Right lobe of liver (tissue), 6 donors: ENCODE measurements at places on chromosomes 3 and 15. TPM values are rescaled to one million over a fixed set of nuclear protein-coding genes. Genes with fewer than 3 reads are reported as not detected.

The SLC2A2 gene
- total RNA-seq = 162 TPM

The ZBTB47 gene
- 5.7 TPM for total RNA-seq

The CDHR4 gene
- not detected for total RNA-seq

The CP gene
- total RNA-seq = 1,589 TPM

The SPTSSB gene
- total RNA-seq = not detected

The TGM4 gene
- total RNA-seq = not detected

The TGM5 gene
- not detected for total RNA-seq

The ZPLD1 gene
- 0.07 TPM for total RNA-seq

The THRB gene
- 16.5 TPM for total RNA-seq

The OXTR gene
- total RNA-seq = 0.27 TPM

The PLA1A gene
- total RNA-seq = 15.2 TPM

The VEPH1 gene
- total RNA-seq = 0.51 TPM

The GOLGA6D gene
- 0.18 TPM for total RNA-seq

The MYZAP gene
- not detected for total RNA-seq

The SLC22A14 gene
- total RNA-seq = not detected

The ZMYND10 gene
- 0.50 TPM for total RNA-seq

The C3orf85 gene
- 3.3 TPM for total RNA-seq

The GANC gene
- 19.4 TPM for total RNA-seq

The LMOD3 gene
- 0.07 TPM for total RNA-seq

The PTH1R gene
- total RNA-seq = 19.2 TPM

The RAB5A gene
- 37.4 TPM for total RNA-seq

The FAM81A gene
- total RNA-seq = not detected

The FANCD2OS gene
- total RNA-seq = not detected

The DAZL gene
- total RNA-seq = not detected

The TMCO5A gene
- not detected for total RNA-seq

The OXSR1 gene
- total RNA-seq = 13.2 TPM

The CD200R1L gene
- total RNA-seq = not detected

The ATP11B gene
- 25.1 TPM for total RNA-seq

The TTC21A gene
- 2.1 TPM for total RNA-seq

The ALDH1A3 gene
- 6.8 TPM for total RNA-seq

The AHSG gene
- 1,905 TPM for total RNA-seq

The RARRES1 gene
- total RNA-seq = 8.1 TPM

The PIGX gene
- 12.5 TPM for total RNA-seq

The SEMA6D gene
- total RNA-seq = 0.74 TPM

The SIDT1 gene
- 0.25 TPM for total RNA-seq

The B4GALT4 gene
- 9.4 TPM for total RNA-seq

The INSYN1 gene
- 0.33 TPM for total RNA-seq

The HDAC11 gene
- total RNA-seq = 5.2 TPM

The CPNE9 gene
- not detected for total RNA-seq

The TMEM212 gene
- total RNA-seq = not detected

The CYP1A1 gene
- 1.4 TPM for total RNA-seq

The STRIT1 gene
- not detected for total RNA-seq

The ATP8B4 gene
- 6.1 TPM for total RNA-seq

The SSUH2 gene
- total RNA-seq = 1.1 TPM

The RYK gene
- total RNA-seq = 15.9 TPM

The SLC51A gene
- 121 TPM for total RNA-seq

The AP3B2 gene
- total RNA-seq = not detected

The TBC1D5 gene
- 25.8 TPM for total RNA-seq

The PXK gene
- total RNA-seq = 9.0 TPM

The KLHL40 gene
- not detected for total RNA-seq

The ITIH1 gene
- total RNA-seq = 376 TPM

The TEX55 gene
- total RNA-seq = not detected

The MOBP gene
- total RNA-seq = not detected

The FBXO40 gene
- not detected for total RNA-seq

The ENTPD3 gene
- not detected for total RNA-seq

The DNASE1L3 gene
- total RNA-seq = 32.9 TPM

The MINAR1 gene
- total RNA-seq = not detected
